Esophagus squamous epithelium (tissue), 5 donors: ENCODE measurements at places on chromosomes 3 and 15.

- DNase-seq, result no peak
Observed at GRCh38 chr3:13891492-13892073, 11.7 kb upstream of the WNT7A start.

DNA sequence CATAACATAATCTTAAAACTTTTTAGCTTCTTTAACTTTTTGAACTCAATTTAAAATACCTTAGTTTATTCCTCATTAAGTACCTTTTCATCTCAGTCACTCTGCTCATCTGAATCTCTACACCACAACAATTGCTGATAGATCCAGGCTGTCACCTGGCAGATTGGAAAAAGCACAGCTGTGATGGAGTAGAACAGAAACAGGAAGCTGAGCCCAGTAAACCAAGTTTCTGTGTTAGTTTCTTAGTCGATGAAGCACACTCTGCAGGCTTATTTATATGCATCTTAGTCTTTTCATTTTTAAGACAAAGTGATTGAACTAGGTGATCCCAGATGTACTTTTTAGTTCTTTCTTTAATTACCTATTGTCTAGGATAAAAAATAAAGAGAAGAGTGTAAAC, 1398.0 kb upstream of the ALCAM start:
- no peak for DNase-seq

- no peak for DNase-seq
Observed at GRCh38 chr15:62909257-62909656, 133.3 kb upstream of the TPM1 start.

DNA sequence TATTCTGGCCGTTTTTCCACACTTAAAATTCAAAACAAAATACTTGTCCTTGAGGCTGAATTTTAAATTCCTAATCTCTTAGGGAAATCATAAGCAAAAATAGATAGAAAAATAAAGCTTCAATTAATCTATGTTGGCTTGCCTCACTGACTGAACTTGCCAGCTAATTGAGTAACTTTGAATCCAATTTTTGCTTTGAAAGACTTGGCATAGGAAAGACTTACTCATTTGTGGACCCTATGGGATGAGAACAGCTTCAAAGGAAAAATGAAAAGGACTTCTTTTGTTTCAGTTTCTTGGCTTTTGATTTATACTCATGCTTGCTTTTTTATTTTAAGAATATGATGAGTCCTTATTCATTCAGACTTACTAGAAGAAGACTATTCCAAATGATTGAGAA, 370.7 kb upstream of the RARB start:
- DNase-seq, result no peak

- DNase-seq, result no peak
Observed at GRCh38 chr3:184172681-184173373, 1.8 kb upstream of the AP2M1 start.

- no peak for DNase-seq
Observed at GRCh38 chr3:60728006-60728405, 523.2 kb downstream of the FHIT start.

GRCh38 chr15:65258375-65259262, 28.1 kb downstream of the PARP16 start:
- no peak for DNase-seq

- no peak for DNase-seq
Observed at GRCh38 chr3:146895026-146895749, 290.0 kb upstream of the PLSCR5 start.

- DNase-seq, result no peak
Observed at GRCh38 chr3:129122412-129123011, 908 bp upstream of the RAB43 start.

GRCh38 chr3:160556141-160556540, 9.2 kb downstream of the KPNA4 start:
- DNase-seq, result no peak

- DNase-seq, result no peak
Observed at GRCh38 chr3:119768668-119769393, 13.1 kb upstream of the NR1I2 start.

- no peak for DNase-seq
Observed at GRCh38 chr3:123379041-123379830, 69.7 kb downstream of the ADCY5 start.

DNA sequence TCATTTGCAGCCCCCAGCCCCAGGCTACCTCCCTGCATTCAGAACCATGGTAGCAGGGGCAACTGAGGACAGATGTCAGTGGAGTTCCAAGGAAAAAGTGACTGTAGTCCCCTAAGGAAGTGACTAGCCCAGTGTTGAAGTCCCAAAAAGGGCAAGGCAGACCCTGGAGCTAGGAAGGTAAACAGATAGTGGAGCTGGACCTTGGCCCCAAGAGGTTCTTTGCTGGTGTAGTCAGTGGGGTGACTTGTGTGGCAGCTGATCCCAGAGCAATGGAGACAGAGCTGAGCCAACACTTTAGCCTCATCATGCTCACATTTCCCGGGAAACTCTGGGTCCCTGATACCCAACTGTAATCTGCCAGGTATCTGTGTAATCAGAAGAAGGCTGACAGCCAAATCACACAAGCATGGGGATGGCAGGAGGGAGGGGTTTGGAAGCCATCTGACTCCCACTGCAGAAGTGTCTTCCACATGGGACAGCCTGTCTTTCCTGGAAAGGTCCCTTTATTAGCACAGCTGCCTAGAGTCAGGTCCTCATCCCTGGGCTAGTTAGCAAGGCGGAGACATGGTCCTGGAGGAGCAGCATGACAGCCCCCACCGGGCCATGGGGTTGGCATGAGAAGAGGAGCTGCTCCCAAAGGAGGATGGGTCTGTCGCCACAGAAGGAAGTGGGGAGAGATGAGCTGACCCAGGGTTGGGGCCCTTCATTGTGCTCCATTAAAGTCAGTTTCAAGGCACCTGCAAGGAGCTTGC, 39.8 kb downstream of the PXYLP1 start:
- DNase-seq, result no peak

DNA sequence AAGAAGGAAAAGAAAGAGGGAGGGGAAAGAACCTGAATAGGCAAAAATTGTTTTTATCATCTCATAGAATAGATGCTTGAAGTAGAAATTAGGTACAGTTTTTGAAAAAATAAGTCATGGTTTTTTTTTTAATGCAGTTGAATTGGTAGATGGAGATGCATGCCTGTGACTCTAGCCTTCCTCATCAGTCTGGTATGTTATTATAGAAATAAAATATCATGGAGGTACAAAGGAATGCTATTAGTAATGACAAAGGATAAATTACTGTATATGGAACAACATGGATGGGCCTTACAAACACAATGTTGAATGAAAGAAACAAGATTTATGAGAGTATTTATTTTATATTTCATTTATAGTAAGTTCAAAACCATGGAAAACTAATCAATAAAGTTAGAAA, 162.4 kb upstream of the GALNT15 start:
- DNase-seq, result no peak
